ENCODE measurements at places on chromosomes 12 and 14.

DNA sequence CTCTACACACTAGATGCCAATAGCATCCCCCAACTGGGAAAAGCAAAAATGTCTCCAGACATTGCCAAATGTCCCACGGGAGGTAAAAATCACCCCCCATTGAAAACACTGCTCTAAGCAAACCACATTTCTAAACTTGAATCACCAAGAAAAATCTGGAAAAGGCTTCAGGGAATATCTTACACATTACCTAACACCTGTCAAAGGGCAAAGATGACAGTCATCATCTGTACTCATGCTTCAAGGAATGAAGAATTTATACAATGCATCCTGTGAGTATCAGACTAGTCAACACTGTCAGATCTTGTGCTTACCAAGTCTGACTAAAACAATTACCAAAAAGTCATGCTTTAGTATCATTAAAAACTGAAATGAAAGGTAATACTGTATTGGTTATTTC, 161.6 kb upstream of the SOX5 start:
- H3K4me1 ChIP-seq, result no peaks in the 10 kb centered on the region
- no peak for DNase-seq
- H3K36me3 ChIP-seq, result no peaks in the 10 kb centered on the region

GRCh38 chr12:56682323-56682722, 5.8 kb downstream of the PTGES3 start:
- H3K36me3 ChIP-seq, result peaks cover 68% of the 10 kb centered on the region
- peaks cover 56% of the 10 kb centered on the region for H3K4me1 ChIP-seq
- peak overlapping the region; percentile 67 for H3K4me3 ChIP-seq
- DNase-seq, result no peak
- H3K27ac ChIP-seq, result peak overlapping the region; percentile 100

GRCh38 chr14:75857199-75857598, 124.6 kb downstream of the TGFB3 start:
- no peaks in the 10 kb centered on the region for H3K36me3 ChIP-seq
- peaks cover 5% of the 10 kb centered on the region for H3K4me1 ChIP-seq
- no peak for DNase-seq
- no peaks in the 10 kb centered on the region for H3K27me3 ChIP-seq
- no peak overlapping the region for H3K4me3 ChIP-seq

GRCh38 chr14:20472536-20473169, 3.4 kb downstream of the PNP start:
- peaks cover 74% of the 10 kb centered on the region for H3K4me1 ChIP-seq
- DNase-seq, result no peak
- H3K27ac ChIP-seq, result peak overlapping the region; percentile 65
- H3K4me3 ChIP-seq, result peak overlapping the region; percentile 88
- peaks cover 77% of the 10 kb centered on the region for H3K36me3 ChIP-seq
- H3K27me3 ChIP-seq, result no peaks in the 10 kb centered on the region

DNA sequence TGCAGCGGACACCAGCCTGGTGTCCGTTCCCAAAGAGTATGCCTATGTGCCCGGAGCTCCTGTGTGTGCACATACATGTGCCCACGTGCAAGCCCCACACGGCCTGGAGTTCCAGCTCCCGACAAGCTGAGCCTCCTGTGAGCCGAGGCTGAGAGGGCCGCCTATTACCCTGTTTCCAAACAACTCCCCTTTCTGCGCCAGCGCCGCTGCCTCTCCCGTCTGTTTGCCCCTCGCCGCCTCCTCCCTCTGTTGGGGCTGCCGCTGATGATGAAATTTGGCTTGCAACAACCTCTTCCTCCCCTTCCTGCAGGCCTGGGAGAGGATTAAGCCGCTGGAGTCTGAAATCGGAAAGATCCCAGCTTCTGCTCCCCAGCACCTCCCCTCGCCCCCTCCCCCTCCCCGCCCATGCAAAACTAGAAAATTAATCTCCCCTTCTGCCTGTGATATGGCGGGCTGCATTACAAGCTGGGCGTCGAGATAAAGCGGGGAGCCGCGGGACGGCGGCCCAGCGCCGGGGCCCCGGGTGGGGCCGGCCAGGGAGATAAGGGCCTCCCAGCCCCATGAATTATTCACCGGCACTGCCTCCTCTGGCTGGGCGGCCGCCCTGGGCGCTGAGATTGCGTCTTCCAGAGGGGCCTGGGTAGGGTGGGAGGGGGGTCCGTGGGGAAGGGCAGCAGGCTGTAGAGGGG, 6.8 kb upstream of the ASIC1 start:
- no peak overlapping the region for H3K27ac ChIP-seq
- peaks cover under 1% of the 10 kb centered on the region for H3K4me1 ChIP-seq
- no peaks in the 10 kb centered on the region for H3K36me3 ChIP-seq
- H3K27me3 ChIP-seq, result peaks cover 49% of the 10 kb centered on the region
- no peak for DNase-seq
- no peak overlapping the region for H3K4me3 ChIP-seq

- H3K27ac ChIP-seq, result no peak overlapping the region
- no peaks in the 10 kb centered on the region for H3K36me3 ChIP-seq
- DNase-seq, result no peak
- H3K4me1 ChIP-seq, result peaks cover 8% of the 10 kb centered on the region
- peaks cover 19% of the 10 kb centered on the region for H3K27me3 ChIP-seq
These were observed 1.6 kb downstream of the BEGAIN start for GRCh38 chr14:100585448-100586152.

- no peaks in the 10 kb centered on the region for H3K27me3 ChIP-seq
- H3K36me3 ChIP-seq, result no peaks in the 10 kb centered on the region
- DNase-seq, result no peak
These were observed 51.7 kb downstream of the TMEM121 start for GRCh38 chr14:105578070-105578469.

Measured in activated CD4-positive, alpha-beta memory T cell treated with anti-CD3 and anti-CD28 coated beads, Interleukin-2, amount 10 ng/mL, durations not matched to agents 7 days and 5 days (primary cell).